ENCODE measurements at places on chromosomes 3 and 15.

DNA sequence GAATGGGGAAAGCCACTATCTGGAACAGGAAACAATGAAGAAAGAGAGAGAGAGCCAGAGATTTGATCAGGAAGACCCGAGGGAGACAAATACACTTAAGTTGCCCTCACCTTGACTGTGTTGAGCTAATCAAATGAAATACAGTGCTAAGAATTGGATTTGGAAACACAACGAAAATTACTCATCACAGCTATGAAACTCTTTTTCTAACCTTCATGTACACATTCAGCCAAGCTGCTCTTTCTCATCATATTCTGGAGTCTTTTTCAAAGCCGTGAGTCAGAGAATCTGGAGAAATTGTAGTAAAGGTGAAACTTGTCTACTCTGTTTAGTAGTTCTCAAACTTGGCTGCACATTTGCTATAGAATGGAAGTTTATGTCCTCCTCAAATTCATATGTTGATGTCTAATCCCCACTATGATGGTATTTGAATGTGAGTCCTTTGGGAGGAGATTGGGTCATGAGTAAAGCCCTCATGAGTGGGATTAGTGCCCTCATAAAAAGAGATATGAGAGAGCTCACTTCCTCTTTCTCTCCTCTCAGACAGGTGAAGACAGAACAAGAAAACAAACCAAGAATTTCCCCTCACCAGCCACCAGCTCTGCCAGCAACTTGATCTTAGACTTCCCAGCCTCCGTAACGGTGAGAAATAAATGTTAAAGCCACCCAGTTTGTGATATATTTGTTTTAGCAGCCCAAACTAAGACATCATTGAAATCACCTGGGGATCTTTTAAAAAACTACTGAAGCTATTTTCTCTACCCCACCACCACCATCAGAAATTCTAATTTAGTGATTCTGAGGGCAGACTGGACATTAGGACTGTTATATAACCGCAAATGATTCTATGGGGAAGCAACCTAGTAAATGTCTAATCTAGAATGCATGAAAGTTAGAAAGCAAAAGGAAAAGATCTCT, 143.6 kb upstream of the GRM7 start:
- DNase-seq: no peak

- DNase-seq: no peak
These were observed 40.1 kb upstream of the PSMD6 start for GRCh38 chr3:64063207-64063982.

- no peak for DNase-seq
These were observed 12.6 kb upstream of the FRMD5 start for GRCh38 chr15:44207643-44208042.

DNA sequence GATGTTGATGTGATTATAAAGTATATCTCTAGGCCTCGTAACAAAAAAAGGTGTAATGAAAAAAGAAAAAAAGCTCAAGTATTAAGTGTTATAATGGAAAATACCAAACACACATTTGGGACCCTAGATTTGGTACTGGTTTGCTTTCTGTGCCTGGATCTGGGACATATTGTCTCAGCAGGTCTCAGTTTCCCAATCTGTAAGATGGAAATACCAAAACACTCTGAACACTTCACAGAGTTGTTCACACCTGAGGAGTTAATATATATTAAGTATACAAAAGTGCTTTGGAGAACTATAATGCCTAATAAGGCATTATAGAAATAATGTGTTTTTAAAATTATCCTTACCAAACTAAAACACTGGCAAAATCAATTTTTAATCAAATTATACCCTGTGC, 60.0 kb downstream of the CLASP2 start:
- no peak for DNase-seq

- DNase-seq: no peak
These were observed 491.9 kb downstream of the NTRK3 start for GRCh38 chr15:87764461-87765240.

GRCh38 chr15:93219859-93220420, 130.9 kb upstream of the RGMA start:
- DNase-seq: no peak

GRCh38 chr3:112531358-112531781, 30.4 kb downstream of the ATG3 start:
- DNase-seq: no peak

DNA sequence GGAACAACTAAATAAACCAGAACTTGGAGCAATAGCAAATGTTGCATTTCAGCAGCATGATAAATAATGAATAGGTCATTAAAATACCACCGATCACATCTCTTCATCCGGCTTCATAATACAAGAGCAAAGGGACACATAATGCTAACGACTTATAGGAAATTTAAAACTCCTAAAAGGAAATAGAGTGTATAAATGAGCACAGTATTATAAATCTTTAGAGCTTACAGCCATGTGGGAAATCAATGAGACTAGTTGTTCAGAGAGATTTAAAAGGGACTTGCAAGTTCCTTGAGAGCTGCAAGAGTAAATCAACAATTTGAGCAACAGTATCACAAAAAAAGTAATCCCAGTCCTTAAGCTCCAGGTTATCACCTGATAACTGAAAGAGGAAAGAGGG, 677.0 kb downstream of the PLOD2 start:
- no peak for DNase-seq

DNA sequence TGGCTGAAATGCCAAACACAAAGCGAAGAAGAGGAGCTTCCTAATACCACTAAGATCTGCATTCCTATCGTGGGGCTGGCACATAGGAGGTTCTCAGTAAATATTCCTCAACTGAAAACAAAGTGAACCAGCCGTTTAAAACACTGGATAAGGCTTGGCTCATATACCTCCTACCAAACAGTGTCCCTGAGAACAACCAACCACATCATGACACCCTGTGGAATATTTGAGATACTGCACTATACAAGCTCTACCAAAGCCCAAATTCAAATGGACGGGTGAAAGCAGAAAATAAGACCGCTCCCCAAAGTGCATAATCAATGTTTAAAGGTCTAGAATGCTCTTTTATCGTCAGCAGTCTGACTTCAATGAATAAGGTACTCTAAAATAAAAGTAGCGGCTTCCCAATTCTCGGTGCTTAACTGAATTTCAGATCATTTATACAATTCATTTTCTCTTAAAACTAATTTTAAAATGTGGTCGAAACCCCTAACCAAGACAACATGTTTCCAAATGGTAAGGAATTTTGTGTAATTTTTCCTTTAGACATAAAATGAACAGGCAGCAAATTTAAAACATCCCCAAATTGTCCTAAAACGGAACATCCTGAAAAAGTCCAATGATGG, 425.8 kb downstream of the ERC2 start:
- peak; percentile 27 for DNase-seq

GRCh38 chr3:4030624-4031023, 231.4 kb downstream of the LRRN1 start:
- DNase-seq: no peak

GRCh38 chr3:107263269-107264021, 113.8 kb upstream of the CCDC54 start:
- DNase-seq: no peak

GRCh38 chr15:98874773-98875172, 132.8 kb downstream of the PGPEP1L start:
- DNase-seq: no peak

DNA sequence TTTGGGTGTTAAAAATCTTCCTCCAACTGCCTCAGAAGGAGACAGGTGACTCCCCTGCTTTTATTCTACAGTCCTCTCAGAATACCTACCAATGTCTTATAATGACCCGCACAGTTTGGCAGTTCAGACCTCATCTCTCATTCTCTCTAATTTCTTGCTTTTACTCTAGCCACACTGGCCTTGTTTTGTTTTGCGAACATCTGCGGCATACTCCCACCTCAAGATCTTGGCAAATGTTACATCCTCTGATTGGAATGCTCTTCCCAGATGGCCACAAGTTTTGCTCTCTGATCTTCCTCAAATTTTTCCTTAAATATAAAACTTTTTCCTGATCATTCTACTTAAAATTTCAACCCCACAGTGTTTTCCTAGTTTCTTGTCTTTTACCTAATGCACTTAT, 94.1 kb downstream of the PLSCR2 start:
- DNase-seq: no peak

- no peak for DNase-seq
These were observed 408.7 kb downstream of the OXSM start for GRCh38 chr3:26198609-26199008.

GRCh38 chr3:146421819-146422759, 47.3 kb downstream of the PLSCR2 start:
- DNase-seq: no peak

- DNase-seq: no peak
These were observed 29.9 kb downstream of the IGSF10 start for GRCh38 chr3:151430821-151431484.

DNA sequence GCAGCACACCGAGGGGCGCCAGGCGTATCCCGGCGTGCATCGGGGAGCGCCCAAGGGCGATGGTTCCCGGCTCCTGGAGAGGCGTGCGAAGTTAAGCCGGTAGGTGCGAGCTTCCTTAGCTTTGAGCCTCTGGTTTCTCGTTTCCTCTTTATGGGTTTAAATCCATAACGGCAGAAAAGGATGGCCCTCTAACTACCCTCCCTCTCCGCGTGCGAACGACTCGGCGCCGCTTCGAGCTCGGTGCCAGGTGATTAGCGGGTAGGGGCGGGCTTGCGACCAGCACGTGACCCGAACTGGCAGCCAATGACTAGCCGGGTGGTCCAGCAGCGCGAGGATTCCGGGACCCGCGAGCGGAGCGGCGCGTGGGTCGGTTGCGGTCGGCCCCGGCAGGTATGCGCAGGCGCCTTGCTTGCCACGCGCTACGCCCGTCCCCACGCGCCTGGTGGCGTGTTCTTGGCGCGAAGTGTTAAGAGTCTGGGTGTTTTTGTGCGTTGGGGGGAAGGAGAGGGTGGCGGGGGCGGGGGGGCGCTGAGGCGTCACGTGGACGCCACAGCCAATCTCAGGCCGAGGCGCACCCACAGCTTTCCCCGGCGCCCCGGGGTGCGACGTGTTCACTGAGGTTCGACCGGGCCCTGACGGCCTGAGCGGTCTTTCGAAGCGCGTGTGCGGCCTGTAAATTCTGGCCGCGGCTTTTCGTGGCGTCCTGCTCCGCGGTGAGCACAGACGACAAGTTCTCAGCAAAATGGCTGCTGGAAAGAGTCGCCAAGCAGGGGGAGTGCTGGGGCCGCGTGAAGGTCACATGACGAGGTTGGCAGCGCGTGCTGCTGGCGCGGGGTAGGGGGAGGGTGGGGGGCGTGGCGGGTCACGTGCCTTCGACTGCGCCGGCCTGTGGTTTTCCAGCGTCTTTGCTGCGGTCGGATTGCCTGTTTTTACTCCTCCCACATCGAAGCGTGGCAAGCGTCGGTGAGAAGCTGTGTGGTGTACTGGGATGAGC, 38.7 kb upstream of the MGA start:
- no peak for DNase-seq

GRCh38 chr15:74432271-74432967, 1.3 kb downstream of the SEMA7A start:
- DNase-seq: no peak

DNA sequence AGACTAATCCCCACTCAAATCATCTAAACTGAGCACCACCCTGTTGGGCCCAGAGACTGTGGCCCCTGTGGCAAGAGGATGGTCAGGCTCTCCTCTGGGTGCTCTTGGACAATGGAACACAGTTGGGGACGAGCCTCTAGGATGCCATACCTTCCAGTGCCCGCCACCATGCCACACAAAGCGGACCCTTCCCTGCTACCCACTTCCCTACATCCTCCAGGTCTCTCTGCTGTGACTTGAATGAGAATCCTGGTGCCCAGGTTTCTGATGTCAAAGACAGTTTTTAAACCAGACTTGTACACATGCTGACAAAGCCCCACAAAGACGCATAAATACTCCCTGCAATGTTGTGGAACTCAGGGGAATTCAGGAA, 4.7 kb downstream of the CCDC51 start:
- no peak for DNase-seq

GRCh38 chr3:120192159-120192558, 92.9 kb downstream of the GPR156 start:
- no peak for DNase-seq

GRCh38 chr3:31305340-31305739, 227.4 kb upstream of the STT3B start:
- no peak for DNase-seq

DNA sequence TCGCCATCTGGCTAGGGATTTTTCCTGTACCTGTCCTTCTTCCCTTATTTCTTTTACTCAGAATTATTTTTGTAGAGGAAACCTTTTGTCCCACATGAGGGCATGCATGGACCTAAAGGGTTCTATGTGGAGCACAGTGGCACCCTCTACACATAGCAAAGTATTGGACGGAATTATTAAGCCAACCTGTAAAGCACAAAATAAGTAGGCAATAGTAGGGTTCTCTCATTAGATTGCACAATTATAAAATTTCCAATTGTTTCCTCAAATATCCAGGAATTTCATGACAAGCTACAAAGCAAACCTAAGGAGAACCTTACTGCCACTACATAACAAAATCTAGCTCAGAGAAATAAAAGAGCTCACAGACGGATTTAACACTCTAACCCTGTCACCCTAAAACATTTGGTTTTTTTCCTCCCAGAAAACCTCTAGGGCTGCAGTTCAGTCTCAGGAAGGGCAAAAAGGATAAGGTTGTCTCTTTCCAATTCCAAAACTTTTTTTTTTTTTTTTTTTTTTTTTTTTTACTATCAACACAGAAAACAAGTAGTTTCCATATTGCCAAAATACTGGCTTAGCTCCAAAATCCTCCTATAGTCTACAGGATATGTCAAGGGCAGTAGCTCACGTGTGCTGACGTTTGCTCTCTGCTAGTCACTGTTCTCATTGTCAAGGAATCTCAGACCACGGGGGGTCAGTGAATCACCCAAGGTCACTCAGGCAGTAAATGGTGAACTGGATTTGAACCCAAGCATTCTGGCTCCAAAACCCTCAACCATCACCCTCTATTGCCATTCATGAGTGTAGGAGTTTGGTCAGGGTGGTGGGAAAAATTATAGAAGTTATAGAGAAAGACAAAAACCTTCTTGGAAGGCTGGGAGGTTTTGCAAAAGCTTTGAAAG, 52.3 kb downstream of the NCEH1 start:
- DNase-seq: no peak

DNA sequence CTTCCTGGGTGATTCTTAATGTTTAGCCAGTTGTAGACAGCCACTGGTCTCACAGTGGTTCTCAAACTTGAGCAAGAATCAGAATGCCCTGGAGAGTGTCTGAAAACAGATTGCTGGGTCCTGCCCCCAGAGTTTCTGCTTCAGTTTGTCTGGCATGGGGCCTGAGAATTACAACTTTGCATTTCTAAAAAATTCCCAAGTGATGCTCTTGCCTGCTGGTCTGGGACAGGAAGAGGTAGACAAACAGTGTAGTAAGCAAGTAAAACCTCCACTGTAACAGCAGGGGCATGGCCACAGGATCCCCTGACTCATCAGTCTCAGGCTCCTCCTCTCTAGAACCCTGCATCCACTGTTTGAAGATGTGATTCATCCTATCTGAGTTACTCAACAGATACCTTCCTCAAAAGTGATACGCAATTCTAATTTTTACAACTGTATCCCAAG, 36.5 kb downstream of the DZIP1L start:
- no peak for DNase-seq

Measured in iPS DF 6.9 (cell line).